Foreskin keratinocyte (primary cell): ENCODE measurements at places on chromosomes 7 and 10. TPM values are rescaled to one million over a fixed set of nuclear protein-coding genes. Genes with fewer than 3 reads are reported as not detected.

The SYNPO2L gene
- total RNA-seq = not detected in 2 replicates

The POM121C gene
- total RNA-seq = 17.2 and 18.3 TPM in 2 replicates

The POMZP3 gene
- 5.0 and 5.7 TPM in 2 replicates for total RNA-seq

The NOM1 gene
- 22.9 and 26.2 TPM in 2 replicates for total RNA-seq

The ATRNL1 gene
- total RNA-seq = 0.07 TPM in 1 of 2 replicates, not detected in the other

The PRRT4 gene
- 0.17 and 0.28 TPM in 2 replicates for total RNA-seq

The SPDYE16 gene
- total RNA-seq = not detected in 2 replicates
